ENCODE measurements at places on chromosomes 3 and 15.

DNA sequence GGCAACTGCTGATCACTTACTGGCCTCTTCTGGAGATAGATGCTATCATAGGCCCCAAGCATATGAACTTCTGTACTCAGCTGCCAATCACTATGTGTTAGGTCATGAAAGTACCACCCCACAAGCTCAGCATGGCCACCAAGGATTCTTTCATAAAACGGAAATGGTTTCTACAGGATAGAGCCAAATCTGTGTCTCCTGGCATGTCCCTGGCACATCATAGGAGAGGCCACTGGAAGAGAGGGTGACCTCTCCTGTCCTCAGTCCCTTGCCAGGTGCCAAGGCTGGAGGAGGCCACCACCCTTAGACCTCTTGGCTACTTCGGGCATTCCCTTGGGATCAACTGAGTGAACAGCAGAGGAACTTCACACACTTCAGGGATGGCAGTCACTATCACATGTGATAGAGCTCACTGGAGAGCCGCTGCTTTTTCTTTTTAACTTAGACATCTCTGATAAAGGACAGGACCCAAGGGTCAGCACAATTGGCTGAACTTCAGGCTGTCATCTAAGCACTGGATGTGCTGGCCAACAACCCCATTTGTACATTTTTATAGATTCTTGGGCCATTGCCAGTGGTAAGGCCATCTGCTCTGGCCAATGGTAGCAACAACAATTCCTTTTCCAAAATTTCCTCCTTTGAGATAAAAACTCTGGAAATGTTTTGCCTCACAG lies 425.2 kb downstream of the SQOR start:
- no peak for DNase-seq

- DNase-seq = no peak
Measured at GRCh38 chr3:45571216-45571615, 23.3 kb upstream of the LIMD1 start.

DNA sequence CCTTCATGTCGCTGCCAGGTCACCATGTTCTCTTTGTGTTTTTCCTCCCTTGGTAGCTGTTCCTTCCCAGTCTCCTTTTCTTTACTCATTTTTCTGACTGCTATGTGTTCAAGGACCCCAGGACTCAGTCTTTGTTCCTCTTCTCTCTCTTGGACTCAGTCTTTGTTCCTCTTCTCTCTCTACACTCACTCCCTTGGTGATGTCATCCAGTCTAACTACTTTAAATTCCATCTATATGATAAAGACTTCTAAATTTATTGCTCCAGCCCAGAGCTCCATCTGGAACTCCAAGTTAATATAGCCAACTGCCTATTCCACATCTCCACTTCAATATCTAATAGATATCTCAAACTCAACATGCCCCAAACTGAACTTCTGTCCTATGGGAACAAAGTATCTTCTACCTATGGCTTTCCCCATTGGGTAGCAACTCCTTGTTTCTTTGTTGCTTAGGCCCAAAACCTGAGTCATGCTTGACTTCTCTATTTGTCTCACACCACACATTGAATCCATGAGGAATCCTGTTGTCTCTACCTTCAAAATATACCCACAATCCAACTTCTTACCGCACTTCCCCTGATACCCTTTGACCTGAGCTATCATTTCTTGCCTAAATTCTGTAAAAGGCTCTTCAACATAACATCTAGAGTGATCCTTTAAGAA lies 4.9 kb upstream of the DYNC1LI1 start:
- DNase-seq = peak; percentile 76

DNA sequence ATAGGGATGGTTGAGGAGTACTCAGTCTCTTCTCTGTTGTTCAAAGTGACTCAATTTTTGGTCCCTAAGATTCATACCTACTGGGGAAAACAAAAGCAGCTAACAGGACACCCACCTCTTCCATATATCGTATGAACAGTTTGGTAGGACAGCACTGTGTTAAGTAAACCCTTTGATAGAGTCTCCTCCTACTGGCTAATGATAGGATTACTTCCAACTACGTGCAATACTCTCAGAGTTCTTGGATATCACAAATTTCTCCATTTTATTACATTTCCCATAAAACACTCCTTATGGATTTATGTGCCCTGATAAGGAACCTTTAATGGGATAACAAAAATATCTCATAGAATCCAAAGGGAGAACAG lies 200.2 kb upstream of the GOLGA6L4 start:
- peak; percentile 4 for DNase-seq

GRCh38 chr3:197828-198491 lies 1.4 kb downstream of the CHL1 start:
- no peak for DNase-seq

GRCh38 chr3:181741417-181741816 lies 29.7 kb downstream of the SOX2 start:
- no peak for DNase-seq

DNA sequence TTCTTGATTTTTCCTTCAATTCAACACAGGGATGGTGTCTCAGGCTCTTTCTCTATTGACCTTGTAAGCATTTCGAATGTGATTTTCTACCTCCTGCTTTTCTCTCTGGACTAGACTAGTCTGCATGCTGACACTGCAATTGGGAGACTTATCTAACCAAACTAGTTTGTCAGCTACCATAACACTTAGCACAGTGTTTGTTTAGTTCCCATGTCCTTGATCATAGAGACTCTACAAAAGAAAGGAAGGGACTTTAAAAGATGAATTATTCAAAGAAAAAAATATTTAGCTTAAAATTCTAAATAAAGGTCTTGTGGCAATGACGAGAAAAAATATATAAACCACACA lies 407.0 kb downstream of the ERC2 start:
- no peak for DNase-seq

- DNase-seq = no peak
Measured at GRCh38 chr3:14368885-14369284, 33.5 kb upstream of the SLC6A6 start.

GRCh38 chr15:48109856-48110531 lies 10.8 kb upstream of the SLC24A5 start:
- no peak for DNase-seq

- DNase-seq = no peak
Measured at GRCh38 chr3:159840703-159841299, 147.8 kb upstream of the IL12A start.

DNA sequence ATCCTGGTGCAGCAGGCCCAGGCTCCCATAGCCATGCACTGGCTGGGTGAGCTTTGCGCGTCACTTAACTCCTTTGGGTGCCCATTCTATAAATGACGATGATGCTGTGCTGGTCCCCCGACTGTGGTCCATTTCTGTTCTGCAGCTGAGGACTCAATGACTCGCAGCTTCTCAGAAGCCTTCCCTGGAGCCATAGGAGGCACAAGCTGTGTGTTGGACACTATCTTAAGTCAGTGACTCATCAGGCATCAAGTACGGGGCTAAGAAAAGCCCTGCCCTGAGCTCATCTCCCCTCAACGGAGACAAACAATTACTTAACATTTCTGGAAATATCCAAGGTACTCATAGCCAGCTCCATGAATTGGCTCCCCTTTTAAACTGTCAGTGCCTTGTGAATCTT lies 13.8 kb upstream of the MUSTN1 start:
- no peak for DNase-seq

- no peak for DNase-seq
Measured at GRCh38 chr3:33724256-33724655, 6.2 kb upstream of the CLASP2 start.

DNA sequence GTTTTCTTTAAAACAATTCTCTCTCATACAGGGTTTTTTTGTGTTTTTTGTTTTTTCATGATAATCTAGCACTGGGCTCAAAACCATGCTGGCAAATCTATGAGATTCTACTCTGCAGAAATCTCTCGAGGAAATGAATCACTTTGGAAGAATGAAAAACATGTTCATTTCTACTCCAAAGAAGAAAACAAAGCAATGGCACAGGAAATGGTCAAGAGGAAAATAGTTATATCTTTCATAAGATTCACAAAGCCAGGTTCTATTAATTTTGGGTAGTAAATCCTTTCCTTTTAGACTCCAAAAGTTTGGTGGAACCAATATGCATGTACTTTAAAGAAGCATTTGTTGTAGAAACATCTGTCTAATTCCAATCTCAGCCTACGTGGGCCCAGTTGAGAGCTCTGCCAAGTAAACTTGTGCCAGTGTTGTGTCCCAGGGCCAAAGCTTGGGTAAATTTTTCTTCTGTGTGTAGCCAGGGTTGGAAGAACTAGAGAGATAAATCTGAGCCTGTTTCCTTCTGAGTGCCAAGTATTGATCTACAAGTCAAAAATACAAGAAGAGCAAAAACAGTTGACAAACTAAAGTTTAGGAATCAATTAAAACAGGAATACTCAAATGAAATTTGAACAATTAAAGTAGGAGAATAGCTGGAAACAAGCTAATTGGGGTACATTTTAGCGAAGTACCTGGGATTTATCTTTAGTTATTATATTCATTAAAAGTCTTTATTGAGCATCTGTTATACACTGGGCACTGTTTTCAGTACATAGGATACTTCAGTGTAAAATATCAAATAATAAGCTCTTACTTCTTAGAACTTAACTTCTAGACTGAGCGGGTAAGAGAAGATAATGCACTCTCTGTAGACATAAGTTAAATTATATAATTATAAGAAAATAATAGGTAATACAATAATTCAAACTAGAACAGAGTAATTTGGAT lies 657.5 kb upstream of the NECTIN3 start:
- no peak for DNase-seq

GRCh38 chr3:169324452-169324785 lies 339.1 kb downstream of the MECOM start:
- peak; percentile 20 for DNase-seq

DNA sequence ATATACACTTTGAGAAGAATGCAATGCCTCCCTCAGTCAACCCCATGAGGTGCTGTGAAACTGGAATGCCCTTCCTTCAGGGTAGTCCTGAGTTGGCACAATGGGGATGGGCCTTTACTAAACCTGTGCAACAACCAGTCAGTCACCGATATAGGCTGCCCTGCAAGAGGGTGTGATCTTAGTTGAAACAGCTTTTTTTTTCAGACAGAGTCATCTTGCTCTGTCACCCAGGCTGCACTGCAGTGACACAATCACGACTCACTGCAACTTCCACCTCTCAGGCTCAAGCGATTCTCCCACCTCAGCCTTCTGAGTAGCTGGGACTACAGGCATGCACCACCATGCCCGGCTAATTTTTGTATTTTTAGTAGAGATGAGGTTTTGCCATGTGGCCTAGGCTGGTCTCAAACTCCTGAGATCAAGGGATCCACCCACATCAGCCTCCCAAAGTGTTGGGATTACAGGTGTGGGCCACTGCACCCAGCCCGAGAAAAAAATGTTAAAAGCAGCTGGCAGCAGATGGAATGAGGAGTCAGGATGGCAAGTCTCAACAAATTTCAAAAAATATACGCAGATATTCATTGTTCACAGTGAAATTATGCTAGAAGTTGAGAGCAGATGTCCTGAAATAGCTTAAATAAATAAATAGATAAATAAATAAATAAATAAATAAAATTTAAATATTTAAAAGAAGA lies 31.8 kb downstream of the MYO5A start:
- peak; percentile 66 for DNase-seq

DNA sequence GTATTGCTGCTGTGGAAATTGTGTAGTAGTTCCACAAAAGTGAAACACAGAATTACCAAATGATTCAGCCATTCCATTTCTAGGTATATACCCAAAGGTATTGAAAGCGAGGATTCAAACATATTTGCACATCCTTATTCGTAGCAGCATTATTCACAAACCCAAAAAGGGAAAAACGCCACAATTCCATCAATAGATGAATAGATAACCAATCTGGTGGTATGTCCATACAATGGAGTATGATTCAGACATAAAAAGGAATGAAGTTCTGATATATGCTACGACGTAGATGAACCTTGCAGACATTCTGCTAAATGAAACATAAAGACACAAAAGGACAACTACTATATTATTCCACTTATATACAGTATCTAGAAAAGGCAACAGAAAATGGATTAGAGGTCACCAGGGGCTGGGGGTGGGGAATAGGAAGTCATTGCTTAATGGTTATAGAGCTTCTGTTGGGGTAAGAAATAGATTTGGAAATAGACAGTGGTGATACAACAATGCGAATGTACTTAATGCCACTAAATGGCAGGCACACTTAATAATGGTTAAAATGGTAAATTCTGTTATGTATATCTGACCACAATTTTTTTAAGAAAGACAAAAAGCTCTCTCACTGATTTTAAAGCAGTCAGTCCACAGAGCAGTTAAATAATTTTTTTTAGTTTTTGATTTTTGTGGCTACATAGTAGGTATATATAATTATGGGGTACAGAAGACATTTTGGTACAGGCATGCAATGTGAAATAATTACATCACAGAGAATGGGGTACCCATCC lies 51.8 kb upstream of the PSMD6 start:
- no peak for DNase-seq

DNA sequence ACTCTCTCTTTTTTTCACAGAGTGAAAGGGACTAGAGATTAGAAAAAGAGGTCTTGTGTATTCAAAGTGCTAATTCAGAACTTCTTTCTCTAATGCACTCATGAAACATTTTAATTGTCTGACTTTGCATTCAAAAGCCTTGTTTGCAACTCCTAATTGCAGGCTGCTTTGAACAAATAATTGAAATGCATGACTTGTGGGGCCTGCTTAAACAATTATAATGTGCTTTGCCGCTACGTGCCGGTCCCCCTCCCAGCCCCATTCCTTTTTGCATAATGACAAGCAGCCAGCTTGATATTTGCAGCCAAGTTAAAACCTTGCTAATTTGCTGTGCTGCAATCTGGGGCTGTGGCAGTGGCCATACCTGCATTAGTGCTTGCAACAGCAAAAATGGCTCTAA lies 114.5 kb downstream of the FOXB1 start:
- DNase-seq = no peak

DNA sequence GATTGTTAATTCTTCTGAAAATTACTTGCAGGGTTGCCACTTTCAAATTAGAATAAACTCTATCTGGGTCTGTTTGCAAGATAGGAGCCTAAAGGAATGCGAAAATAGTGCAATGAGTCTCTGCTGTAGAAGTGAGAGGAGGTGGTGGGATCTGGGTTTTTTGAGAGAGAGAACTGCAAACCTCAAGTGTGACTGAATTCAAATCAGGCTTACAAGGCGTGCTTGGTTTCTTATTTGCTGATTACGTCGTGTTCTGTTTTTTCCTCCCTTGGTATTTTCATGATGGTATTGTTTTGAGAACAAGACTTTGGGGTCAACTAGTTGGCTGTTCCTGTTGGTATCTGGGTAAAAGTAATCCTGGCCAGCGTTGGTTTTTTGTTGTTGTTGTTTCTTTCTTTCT lies 490.9 kb upstream of the CFAP20DC start:
- no peak for DNase-seq

- DNase-seq = no peak
Measured at GRCh38 chr3:9351709-9352126, 11.1 kb upstream of the THUMPD3 start.

GRCh38 chr15:41893422-41894250 lies at the start of gene SPTBN5:
TSS of gene SPTBN5 (minus strand) at chr15:41894053. CDS start at chr15:41893497, 556 bp downstream.
- DNase-seq = no peak

GRCh38 chr15:28946803-28947202 lies 61.0 kb downstream of the APBA2 start:
- DNase-seq = no peak
